ENCODE measurements at places on chromosomes 12 and 14.

- no peak for DNase-seq
Measured at GRCh38 chr14:60753264-60754119, 18.9 kb downstream of the MNAT1 start.

DNA sequence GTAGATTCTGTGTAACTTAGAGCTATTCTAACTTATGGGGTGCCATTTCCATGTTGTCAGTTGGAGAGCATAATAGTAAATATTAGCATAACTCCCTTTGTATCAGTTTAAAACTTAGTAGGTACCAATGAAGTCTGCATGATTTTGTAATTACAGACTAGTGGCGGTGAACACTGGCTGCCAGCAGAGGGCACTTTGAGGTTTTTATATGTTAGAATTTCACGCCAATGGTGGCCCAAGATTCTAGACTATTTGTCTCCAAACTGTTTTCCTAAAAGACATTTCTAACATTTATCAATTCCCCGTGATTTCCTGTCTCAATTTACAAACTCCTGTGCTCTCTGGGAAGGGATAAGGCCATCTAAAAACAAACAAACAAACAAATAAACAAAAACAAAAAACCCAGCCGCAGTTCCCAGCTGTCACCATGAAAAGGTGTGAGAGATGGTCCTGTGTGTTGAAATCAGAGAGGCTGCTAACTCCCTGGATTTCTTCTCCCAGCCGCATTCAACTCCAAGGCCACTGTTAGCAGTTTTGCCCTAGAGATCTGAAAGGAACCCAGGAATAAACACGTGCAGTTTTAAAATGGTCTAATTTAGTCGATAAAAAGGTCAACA is 57.6 kb downstream of the BRMS1L start:
- peak; percentile 60 for DNase-seq

DNA sequence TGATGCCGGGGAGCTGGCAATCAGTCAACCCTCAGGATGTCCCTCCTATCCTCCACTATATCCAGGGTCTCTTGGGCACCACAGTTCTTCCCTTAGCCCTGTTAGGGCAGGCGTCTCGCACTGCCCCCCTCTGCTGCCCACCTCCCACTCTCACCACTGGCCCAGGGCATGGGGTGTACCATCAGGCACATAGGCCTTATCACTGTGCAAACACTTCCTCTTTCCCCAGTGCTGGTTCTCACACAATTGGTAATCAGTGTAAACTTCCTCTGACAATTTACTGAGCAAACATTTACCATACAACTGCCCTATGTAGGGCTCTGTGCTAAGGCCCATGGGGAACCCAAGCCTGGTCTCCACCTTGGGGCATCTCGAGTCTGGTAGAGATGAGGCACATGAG is 20.1 kb upstream of the TMED10 start:
- DNase-seq, result peak; percentile 86

GRCh38 chr12:32366714-32367113 is 32.6 kb upstream of the FGD4 start:
- DNase-seq, result peak; percentile 37

DNA sequence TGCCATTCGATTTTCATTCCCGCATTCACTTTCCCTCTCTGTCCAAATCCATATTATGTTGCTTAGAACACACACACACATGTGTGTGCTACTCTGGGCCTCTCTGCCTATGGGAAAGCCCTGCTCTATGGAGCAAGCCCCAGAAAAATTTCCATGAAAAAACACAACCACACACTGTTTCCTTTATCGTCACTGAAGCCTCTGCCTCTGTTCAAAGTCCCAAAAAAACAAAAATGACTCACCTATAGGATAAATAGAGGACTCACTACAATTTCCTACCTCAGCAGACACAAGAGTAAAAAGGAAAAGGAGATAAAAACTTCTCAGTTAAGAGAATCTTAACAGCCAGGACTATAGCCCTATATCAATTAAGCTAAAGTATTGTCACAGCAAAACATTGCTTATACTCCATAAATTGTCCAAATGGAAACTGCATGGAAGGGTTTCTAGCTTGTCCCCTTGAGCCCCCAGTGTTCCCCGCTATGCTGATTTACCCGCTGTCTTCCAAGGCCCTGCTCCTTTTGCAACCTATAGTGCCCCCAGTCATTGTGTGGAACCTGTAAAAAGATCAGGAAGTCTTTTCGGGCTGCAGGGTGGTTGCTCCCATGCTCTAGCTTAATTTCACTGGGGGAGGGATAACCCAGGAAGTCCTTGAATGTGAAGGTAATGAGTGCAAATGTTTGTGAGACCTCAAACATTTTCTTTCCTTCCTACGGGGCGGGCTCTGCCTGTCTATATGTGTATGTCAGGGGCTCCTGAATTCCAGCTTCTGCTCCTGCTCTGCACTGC is 11.1 kb upstream of the PIP4K2C start:
- no peak for DNase-seq

DNA sequence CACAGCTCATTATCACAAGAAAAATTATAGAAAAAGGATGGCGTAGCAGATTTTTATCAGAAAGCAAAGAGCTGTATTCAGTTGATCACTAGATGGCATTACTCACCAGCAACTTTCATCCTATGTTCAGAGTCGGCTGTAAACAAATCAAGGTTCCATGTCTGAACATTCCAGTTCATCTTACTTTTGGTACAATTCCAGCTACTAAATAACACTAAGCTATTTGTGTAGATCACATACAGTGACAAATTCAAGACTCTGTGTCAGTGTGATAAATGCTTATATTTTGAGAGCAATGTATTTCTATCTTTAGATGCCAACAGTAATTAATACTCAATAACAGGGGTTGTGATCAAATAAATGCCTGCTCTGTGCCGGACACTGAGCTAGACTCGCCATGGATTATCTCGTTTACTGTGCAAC is 30.1 kb downstream of the NRDE2 start:
- DNase-seq, result peak; percentile 54

- peak; percentile 20 for DNase-seq
Measured at GRCh38 chr12:22287776-22288621, 46.5 kb downstream of the ST8SIA1 start.

- no peak for DNase-seq
Measured at GRCh38 chr12:63308671-63309070, 157.7 kb upstream of the AVPR1A start.

GRCh38 chr14:96117101-96117897 is 78.1 kb downstream of the C14orf132 start:
- DNase-seq, result peak; percentile 53

GRCh38 chr14:77508249-77508648 is 9.6 kb upstream of the ISM2 start:
- no peak for DNase-seq

- no peak for DNase-seq
Measured at GRCh38 chr12:62967701-62968100, 32.8 kb upstream of the PPM1H start.

- no peak for DNase-seq
Measured at GRCh38 chr14:100222224-100223093, 16.5 kb upstream of the YY1 start.

DNA sequence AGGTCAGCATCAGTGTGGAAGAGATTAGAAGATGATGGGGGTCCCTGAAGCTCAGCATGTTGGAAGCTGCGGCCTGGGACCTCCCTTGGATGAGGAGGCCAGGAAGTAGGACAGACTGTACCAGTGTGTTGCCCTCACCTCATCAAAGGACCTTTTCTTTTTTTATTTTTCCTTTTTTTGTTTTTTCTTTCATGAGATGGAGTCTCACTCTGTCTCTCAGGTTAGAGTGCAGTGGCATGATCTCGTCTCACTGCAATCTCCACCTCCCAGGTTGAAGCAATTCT is 16.4 kb upstream of the FAM222A start:
- DNase-seq, result no peak

- no peak for DNase-seq
Measured at GRCh38 chr14:73842851-73843250, 8.8 kb upstream of the PTGR2 start.

GRCh38 chr14:53156238-53156637 is 3.1 kb upstream of the DDHD1 start:
- DNase-seq, result no peak

DNA sequence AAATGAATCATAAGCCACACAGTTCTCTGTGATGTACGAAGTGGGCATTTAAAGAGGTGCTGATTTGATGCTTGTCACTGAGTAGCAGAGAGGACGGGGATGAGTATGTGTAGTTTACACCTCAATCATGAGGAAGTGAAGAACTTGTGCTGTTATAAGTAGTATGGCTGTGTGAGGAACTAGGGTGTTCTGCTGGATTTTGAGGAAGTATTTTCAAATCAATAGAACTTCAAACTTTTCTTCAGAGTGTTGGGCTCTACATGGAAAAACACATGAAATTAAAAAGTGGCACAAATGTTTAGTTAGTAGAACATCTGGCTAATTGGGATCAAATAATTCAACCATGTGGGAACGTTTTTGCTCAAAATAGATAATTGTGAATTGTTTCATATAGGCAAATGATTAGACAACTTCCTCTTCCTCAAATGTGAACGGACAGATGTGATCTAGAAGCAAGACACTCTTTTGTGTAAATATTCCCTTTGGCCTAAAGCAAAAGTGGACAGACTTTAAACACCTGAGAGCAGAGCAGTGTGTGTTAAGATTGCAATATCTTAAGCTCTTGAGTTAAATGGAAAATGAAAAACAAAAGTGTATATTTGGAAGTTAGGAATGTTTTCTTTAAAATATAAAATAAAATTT is 168.5 kb downstream of the NAV3 start:
- DNase-seq, result no peak

DNA sequence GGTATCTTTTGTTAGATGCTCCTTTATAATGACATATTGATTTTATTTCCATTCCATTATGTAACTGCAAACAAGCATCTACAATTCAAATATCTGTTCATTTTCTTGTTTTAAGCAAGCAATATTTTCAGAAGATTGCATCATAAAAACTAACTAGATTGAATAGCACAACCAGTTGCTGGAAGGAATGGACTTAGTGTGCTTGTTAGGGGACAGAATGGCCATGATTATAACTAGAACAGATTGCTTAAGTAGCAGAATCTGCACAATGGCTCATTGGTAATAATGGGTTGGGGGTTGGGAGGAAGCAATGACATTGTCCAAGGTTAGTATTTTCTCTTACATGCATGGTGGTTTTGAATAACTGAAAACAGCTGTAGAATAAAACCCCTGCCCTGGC is 939.5 kb downstream of the SLC16A7 start:
- no peak for DNase-seq

DNA sequence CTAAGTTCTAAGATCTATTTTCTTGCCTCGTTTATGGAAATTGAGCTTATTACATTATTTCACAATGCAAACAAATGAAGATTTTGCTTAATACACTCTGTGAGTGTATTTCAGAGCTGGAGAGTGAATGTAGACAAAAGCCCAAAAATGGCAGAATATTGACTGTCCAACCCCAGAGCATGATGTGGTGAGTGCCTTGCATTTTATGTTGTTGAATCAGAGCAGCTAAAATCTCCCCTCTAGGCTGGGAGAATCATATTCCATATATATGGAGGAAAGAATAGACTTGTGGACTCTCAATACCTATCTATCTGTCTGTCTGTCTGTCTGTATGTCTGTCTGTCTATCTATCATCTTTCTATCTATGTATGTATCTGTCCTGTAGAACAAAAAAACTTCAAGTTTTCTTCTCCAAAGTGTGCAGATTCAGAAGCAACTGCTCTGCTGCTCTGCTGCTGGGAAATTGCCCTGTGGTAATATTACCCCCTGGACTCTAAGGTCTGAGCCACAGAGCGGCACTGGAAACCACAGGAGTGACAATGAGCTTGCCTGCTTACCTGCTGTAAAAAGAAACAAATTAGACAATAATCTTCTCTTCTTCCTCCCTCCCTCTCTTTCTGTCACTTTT is 209.4 kb upstream of the PRICKLE1 start:
- no peak for DNase-seq

GRCh38 chr12:93048656-93049055 is 119.6 kb upstream of the EEA1 start:
- peak; percentile 53 for DNase-seq

DNA sequence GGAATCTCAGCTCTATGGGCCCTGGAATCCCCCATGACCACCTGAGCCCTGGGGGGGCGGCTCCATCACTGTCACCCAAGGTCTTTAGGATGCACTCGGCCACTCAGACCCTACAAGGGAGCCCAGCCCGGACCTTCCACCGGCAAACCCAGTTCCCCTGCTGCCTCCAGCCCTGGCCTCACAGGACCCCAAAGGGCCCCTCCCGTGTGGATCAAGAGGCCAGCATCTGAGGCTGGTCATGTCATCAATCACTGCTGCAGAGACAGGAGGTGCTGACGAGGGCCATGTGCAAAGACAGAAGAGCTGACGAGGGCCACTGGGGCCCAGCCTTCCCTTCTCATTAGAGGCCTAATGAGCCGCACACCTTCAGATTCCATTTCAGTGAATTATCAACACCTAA is 39.0 kb upstream of the SFSWAP start:
- DNase-seq, result no peak

- DNase-seq, result no peak
Measured at GRCh38 chr12:66047411-66048021, 83.0 kb downstream of the LLPH start.

DNA sequence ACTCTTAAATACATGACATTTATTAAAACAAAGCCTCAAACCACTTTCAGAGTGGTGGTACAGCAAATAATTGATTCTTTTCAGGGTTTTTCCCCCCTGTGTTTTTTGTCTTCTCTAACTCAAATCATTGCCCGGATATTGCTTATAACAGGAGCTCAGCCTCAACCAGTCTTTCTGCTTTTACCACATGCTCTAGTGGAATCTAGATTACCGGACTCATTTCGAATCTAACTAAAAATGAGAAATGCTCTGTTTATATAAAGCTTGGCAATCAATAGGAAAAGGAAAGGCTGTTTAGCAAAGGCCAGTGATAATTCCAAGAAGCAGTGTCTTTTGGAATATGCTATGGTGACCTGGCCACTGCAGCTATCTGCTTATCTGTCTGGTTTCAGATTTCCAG is 161.5 kb downstream of the ETV6 start:
- no peak for DNase-seq

- no peak for DNase-seq
Measured at GRCh38 chr14:54881761-54882401, 20.7 kb downstream of the GCH1 start.

DNA sequence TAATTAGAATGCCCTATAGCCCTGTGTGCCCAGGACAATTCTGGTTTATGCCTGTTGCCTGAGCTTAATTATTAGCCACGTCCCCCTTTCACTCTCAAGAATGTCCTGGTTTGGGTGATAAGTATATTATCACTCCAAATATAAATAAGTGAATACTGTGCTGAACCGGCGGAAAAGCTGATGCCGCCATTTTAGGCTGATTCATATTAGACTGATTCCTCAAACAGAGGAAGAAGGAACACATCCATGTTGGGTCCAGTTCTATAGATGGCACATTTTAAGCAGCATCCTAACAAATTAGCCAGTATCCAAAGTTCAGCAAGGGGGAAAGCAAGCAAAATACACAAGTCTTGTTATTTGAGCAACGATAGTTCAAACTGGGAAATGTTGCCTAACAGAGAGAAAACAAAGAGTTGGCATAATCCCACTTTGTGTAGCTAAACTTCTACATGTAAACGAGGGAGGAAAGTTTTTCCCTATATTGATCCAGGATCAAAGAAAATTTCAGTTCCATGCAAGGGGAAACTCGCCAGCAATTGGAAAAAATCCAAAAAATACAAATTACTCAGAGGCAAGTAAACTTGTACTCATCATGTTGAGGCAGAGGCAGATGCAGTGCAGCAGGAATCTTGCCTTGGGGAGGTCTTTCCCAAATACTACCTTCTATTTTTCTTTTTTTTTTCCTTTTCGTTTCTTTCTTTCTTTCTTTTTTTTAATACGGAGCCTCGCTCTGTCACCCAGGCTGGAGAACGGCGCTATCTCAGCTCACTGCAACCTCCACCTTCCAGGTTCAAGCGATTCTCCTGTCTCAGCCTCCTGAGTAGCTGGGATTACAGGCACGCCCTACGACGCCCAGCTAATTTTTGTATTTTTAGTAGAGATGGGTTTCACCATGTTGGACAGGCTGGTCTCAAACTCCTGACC is 96.2 kb downstream of the ITPR2 start:
- DNase-seq, result no peak
